ENCODE measurements at places on chromosomes 7 and 10.

GRCh38 chr7:73354821-73355220, 26.9 kb downstream of the FKBP6 start:
- DNase-seq = no peak

- peak; percentile 1 for DNase-seq
These were observed 57.5 kb downstream of the UNCX start for GRCh38 chr7:1290026-1290678.

DNA sequence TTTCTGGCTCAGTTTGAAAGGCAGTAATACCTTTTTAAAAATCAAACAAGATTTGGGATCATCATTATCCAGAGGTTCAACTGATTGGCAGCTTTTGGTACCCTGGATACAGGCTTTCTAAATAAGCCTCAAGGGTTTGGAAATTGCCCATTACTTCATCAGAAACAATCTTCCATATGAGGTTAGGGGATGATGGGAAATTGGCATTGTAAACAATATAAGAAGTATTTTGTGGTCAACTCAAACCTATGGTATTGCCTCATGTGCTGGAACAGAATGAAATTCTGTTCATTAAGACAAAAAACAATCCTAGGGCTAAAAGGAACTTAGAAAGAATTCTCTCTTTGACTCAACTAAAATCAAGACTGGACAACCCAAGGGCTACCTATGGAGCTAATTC, 92.6 kb upstream of the HECTD2 start:
- no peak for DNase-seq

GRCh38 chr10:110865809-110866482, 5.8 kb upstream of the PDCD4 start:
- no peak for DNase-seq

- no peak for DNase-seq
These were observed 174.8 kb downstream of the RAPGEF5 start for GRCh38 chr7:22182149-22182548.

GRCh38 chr7:1899196-1899595, 229.1 kb downstream of the ELFN1 start:
- DNase-seq = no peak

DNA sequence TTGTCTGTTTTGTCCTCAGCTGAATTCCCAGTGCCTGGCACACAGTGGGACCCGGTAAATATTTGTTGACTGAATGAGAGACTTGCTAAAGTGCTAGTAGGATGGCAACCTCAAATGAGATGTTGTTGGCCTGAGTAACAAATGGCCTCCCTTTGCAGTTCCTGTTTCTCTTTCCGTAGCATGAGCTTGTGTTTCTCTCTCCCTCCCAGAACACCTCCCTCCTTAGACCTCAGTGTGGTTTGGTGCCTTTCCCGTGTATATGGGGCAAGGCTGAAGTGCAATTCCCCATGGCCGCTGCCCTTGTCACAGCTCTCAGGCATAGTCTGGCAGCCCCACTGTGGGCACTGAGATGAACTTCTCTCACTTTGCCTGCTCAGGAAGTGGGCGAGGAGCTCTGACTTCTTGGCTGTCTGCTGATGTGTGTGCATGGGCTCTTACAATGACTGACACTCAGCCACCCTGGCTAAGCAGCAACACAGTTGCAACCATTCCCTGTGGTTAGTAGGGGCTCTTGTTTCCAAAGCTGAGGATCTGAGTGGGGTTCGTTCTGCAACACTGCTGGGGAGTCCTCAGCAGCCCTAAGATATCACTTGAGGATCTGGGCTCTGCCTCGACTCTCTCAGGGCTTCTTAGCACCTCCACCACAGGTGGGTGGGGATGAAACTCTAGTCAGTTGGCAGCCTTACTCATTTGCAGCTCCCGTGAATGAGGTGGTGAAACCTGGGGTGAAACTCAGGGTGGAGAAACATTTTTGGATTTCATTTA, 136.1 kb downstream of the ICA1 start:
- peak; percentile 74 for DNase-seq

GRCh38 chr7:141550386-141551093, 670 bp upstream of the AGK start:
- DNase-seq = no peak

GRCh38 chr10:11454160-11454559, 157.3 kb downstream of the USP6NL start:
- no peak for DNase-seq
